Right lobe of liver (tissue), 6 donors: ENCODE measurements at places on chromosomes 4 and X. TPM values are rescaled to one million over a fixed set of nuclear protein-coding genes. Genes with fewer than 3 reads are reported as not detected.

GRCh38 chr4:139988863-139989765 is 164.9 kb downstream of the MAML3 start:
- H3K27ac ChIP-seq, result no peak overlapping the region
- no peak overlapping the region for H3K4me3 ChIP-seq
- no peaks in the 10 kb centered on the region for H3K27me3 ChIP-seq
- no peaks in the 10 kb centered on the region for H3K4me1 ChIP-seq

DNA sequence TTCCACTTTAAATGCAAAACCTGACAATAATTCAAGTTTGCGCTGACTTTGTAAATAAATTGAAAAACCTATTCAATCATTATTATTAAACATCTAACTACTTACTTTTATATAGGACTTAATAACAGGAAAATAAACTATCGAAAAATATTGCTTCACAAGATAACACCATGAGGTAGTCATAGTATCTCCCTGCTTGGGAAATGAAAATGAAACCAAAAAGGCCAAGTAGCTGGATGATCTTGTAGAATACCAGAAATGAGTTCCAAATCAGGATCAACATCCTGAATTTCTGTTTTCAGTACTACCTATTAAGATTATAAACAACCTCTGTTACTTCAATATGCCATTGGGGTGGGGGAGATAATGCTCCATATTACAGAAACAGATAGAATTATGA is 58.9 kb downstream of the CHIC2 start:
- H3K27ac ChIP-seq, result no peak overlapping the region
- no peaks in the 10 kb centered on the region for H3K4me1 ChIP-seq
- no peak for DNase-seq
- H3K36me3 ChIP-seq, result no peaks in the 10 kb centered on the region
- H3K27me3 ChIP-seq, result no peaks in the 10 kb centered on the region
- H3K4me3 ChIP-seq, result no peak overlapping the region

- H3K4me3 ChIP-seq, result no peak overlapping the region
- no peak overlapping the region for H3K27ac ChIP-seq
- H3K36me3 ChIP-seq, result no peaks in the 10 kb centered on the region
- no peaks in the 10 kb centered on the region for H3K27me3 ChIP-seq
- H3K4me1 ChIP-seq, result no peaks in the 10 kb centered on the region
These were observed 5.8 kb downstream of the TAFAZZIN start for GRCh38 chrX:154417157-154417556.

Gene NUP62CL
- 1.5 TPM for total RNA-seq

Gene MEPE
- not detected for total RNA-seq

Gene SNX25
- total RNA-seq, result 13.0 TPM
